Activated T-helper 2 cell treated with anti-CD3 and anti-CD28 coated beads, Interferon-gamma antibody, Interleukin-2, Interleukin-4, amounts not matched to agents 10 μg/mL and 5 μg/mL and 100 μg/mL, durations not matched to agents 14 hours and 24 hours and 36 hours (primary cell): ENCODE measurements at places on chromosomes 7 and 10.

DNA sequence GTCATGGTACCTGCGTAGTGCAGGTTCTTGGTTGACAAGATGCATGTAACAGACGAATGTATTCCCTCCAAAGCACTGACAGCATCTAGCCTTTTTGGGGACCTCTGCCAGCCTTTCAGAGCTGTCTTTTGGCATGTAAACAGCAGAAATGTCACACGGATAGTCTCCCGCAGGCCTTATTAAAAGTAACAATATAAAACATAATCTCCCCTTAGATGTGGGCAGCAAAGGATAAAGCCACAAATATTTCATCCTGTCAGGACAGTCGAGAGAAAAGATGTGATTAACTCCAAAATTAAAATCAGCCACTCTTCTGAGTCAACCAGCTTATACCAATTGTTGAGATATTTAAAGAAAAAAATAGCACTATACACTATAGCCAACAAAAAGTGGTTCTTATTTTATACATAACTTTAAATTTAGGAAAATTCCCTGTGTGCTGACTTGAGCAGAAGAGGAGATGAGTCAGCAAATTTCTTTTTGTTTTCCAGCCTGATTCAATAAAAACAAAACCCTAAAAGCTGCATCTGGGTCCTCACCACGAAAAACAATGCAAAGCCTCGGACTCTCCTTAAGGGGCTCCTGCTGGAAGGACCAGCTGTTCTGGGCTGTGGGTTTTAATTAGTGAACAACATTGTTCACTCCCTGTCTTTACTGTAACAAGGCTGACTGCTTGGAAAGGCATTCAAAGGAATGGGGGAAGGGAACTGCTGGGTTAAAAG lies 240.2 kb downstream of the ADAM12 start:
- DNase-seq, result no peak

DNA sequence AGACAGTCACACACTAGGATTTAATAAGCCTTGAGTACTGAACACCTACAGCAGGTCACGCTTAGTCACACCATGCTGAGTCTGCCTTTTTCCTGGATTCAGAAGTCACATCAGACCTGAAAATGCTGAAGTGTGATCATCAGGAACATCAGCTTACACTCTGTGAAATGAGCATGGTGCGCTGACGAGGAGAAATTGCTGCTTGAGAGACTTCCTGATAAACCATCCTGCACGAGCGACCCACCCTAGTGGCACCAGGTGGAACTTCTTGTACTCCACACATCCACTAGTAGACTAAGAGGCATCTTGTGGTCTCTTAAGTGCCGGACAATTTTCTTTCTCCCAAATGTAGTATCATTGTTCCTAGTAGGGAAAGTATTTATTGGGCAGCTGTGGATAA lies 51.8 kb upstream of the MRLN start:
- DNase-seq, result no peak

- DNase-seq, result no peak
Observed at GRCh38 chr10:104456802-104457542, 103.3 kb downstream of the CFAP58 start.

DNA sequence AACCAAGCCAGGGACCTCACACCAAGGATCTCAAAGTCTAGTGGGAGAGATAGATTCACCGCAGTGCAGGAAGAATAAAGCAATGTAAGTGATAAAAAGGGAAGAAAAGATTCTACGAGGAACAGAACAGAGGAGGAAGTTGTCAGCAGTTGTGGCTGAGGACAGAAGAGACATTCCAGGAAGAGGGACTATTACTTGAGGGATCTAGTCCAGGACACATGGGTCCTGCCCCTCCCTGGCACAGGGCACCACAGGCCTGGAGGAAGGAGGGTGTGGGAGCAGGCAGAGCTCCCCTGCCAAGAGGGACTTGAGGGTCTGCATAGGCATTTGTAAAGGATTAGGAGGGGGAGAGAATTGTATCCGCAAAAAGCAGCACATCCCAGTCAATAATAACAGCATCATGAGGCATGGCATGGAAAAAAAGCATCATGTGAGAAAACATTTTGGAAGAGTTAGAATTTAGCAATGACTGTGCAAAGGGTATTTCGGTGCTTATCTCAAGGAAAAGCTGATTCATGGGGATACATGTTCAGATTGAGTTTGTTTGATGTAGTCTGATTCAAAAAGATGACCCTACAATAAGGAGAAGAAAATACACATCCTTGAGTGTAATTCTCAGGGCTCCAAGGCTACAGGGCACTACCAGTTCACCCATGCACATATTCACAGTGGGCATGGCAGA lies 12.7 kb downstream of the C10orf71 start:
- no peak for DNase-seq

- DNase-seq, result no peak
Observed at GRCh38 chr7:30029696-30030095, 1.5 kb downstream of the PLEKHA8 start.

DNA sequence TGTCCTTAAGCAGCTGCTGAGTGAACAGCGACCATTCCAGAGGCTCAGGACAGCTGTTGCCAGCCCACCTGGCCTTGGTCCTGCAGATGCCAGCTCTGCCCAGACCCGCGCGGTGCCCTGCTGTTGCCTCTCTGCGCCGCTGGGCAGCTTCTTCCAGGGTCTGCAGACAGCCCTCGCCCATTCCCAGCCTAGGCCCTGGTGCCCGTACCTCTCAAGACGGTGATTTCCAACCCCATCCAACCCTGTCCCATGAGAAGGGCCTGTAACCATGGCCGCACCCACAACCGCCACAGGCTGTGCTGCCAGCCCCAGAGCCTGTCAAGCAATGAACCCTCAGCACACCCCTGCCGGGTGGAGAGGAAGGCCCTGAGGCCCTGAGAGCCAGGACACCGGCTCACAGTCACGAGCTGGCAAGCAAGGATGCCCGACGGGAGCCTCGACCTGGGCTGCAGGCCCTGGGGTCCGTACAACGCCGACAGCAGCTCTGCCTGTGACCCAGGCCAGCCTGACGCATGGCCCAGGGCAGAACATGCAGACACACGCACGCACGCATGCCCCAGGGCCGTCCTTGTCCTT lies 231.9 kb downstream of the MAD1L1 start:
- no peak for DNase-seq

DNA sequence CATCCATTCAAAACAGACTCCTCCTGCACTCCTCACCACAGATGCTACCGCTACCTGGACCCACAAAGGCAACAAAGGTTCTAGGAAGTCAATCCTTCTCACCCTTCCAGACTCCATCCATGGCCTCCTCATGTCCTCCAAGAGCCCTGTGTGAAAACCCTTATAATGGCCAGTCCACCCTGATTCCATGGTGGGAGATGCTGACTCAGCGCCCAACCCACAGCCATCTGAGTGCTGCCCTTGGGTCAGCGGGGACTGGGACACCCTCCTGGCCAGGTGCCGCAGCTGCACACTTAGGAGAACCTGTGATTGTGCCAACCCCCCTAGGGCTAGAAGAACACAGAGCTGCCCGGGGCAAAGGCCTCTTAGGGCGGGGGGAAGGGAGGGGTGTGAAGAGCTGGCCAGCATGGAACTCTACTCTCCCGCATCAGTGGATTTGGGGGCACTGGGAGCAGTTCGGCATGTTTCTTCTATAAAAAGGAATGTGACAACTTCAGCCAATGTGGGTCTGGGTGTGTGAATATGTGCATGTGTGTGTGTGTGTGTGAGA lies 25.4 kb downstream of the TMEM273 start:
- no peak for DNase-seq

DNA sequence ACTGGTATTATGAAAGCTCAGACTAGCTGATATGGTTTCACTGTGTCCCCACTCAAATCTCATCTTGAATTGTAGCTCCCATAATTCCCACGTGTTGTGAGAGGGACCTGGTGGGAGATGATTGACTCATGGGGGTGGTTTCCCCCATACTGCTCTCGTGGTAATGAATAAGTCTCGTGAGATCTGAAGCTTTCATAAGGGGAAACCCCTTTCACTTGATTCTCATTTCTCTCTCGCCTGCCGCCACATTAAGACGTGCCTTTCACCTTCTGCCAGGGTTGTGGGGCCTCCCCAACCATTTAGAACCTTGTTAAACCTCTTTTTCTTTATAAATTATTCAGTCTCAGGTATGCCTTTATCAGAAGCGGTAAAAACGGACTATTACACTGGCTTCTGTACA lies 40.3 kb downstream of the COL13A1 start:
- no peak for DNase-seq

- peak; percentile 23 for DNase-seq
Observed at GRCh38 chr7:360454-361100, 70.6 kb downstream of the FOXL3 start.

DNA sequence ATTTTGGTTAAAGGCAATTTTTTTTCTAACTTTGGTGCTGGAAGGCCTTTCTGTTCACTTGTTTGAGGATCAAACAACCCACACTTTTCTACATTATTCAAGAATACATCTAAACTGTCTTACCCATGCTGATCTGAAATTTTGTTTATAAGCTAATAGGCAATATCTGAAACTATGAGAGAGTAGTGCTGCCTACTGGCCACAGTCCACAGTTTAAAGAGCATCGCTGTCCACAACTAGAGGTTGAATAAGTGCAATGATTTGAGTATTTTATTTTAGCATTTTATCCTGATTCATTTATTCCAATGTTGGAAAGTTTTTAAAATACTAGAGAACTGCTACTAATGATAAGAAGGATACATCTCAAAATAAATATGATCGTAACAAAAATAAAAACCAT lies 306.9 kb downstream of the ELMO1 start:
- no peak for DNase-seq

DNA sequence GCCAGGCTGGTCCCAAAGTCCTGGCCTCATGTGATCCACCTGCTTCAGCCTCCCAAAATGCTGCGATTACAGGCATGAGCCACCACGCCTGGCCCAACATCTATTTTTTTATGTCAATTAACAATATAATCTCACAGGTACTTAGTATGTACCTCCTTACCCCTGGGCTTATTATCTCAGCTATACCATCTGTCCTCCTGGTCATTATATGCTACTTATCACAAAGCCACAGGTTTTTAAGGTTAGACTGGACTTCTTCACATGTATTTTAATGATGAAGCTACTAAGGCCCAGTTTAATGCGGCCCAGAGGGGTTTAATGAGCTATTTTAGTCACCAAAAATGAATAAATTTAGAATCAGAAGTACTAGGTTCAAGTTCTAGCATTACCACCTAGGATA lies 3.4 kb downstream of the NSUN6 start:
- no peak for DNase-seq

DNA sequence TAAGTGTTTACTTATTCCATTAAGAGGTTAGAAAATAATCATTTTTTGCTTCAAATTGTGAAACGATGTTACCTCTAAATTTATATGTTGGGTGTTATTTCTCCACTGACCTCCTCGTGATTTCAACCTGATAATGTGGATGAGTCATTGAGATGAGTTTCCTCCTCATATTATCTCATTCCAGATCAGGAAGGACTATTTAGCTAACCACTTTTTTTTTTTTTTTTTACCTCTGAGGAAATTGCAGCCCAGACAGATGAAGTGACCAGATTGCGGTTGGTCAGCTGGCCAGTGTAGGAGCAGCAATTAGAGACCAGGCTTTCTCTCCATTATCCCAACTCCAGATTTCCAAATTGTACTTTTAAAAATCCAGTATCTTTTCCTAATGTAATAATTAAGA lies 248.7 kb downstream of the FZD1 start:
- no peak for DNase-seq

- DNase-seq, result no peak
Observed at GRCh38 chr10:69619626-69620025, 10.4 kb upstream of the FAM241B start.

GRCh38 chr7:40551685-40552576 lies 417.1 kb downstream of the SUGCT start:
- no peak for DNase-seq

DNA sequence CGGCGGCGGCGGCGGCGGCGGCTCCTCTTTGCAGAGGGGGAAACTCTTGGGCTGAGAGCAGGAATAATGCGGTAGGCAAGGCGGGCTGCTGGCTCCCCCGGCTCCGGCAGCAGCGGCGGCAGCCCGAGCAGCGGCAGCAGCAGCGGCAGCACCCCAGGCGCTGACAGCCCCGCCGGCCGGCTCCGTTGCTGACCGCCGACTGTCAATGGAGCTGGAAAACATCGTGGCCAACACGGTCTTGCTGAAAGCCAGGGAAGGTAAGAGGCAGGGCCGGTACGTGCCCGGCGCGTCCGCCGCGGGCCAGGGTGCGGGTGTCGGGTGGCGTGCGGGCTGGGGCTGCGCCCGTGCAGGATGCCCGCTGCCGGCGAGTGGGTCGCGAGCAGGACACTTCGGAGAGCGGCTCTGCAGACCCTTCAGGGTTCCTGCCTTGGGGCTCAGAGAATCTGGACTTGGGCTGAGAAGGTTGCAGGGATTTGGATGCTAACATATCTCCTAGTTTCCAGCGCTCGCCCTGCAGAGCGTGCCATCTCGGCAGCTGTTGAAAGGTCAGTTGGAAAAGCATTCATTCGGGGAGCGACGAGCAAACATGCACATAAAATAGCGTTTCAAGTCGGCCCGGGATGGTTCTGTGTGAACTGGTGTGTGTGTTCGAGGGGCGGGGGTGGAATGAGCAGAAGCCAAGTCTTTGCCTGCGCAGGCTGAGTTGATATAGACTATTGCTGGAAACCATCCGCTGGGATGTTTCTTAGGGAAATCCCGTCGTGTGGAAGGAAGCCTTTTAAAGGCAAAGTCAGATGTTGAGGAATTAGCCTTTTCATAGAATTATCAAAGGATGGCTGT lies 562 bp downstream of the GRK5 start:
- peak; percentile 52 for DNase-seq

DNA sequence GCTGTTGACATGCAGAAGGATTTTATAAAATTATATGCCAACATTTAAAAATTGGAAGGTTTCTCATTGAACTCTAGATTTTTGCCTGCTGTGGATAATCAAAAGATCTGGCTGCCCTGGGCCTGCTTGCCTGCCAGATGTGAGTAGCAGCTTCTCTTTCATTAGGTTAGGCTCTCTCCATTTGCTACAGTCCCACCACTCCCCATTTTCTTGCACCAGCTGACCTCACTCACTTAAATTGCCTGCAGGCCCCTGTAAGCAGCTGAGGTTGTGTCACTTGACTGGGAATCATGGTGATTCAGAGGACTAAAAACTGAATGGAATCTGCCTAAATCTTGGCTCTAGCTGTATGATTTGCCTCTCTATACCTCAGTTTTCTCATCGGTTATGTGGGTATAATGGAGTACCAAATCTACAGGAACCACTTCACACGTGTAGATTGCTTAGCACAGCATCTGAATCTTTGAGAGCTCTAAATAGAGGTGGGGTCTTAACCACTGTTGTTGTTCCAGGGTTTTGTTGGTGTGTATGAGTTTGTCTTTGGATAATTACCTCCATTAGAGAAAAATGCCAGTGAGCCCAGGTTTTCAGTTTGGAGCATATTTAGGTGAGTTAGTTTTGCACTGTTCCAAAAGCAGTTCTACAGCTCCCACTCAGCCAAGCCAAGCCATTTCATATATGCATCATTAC lies 18.6 kb upstream of the RAPGEF5 start:
- no peak for DNase-seq

DNA sequence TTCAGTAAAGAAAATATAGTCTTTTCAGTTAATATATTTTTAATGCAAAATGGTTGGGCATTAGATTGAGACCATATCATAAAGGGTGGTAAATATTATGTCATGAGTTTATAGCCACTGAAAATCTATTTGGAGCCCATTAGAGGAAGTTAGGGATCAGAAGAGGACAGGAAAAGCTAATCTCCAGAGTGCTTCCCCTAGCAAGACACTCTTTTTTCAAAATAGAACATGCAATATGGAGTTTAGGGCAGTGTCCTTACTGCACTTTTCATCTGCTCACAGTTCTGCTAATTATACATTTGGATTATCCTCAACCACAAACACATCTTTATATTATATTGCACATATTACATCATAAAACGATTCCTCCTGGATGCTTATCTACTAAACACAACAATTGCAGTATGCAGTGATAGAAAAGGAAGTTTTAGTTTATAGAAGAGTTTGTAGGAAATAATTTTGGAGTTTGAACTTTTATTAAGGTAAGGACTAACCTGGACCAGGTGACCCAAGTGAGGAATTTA lies 159.8 kb downstream of the PHF14 start:
- no peak for DNase-seq
